ENCODE measurements at places on chromosomes 1 and 21.

- no peak for DNase-seq
Observed at GRCh38 chr1:241235256-241235897, 121.6 kb downstream of the RGS7 start.

DNA sequence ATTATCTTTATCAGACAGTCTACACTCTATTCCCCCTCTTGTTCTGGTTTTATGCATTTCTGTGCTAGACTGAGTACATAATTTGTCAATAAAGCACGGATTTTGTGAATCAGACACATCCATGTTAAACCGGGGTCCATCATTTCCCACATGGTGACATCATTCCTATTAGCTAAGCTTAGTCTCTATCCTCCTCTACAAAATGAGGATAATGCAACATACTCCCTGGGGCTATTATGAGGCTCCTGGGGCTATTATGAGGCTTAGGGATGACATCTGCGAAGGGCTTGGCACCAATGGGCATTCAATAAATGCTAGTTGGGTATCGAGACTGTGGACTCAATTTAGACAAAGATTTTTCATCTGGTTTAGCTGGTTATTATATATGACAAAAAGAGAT lies 25.1 kb upstream of the APP start:
- no peak for DNase-seq

DNA sequence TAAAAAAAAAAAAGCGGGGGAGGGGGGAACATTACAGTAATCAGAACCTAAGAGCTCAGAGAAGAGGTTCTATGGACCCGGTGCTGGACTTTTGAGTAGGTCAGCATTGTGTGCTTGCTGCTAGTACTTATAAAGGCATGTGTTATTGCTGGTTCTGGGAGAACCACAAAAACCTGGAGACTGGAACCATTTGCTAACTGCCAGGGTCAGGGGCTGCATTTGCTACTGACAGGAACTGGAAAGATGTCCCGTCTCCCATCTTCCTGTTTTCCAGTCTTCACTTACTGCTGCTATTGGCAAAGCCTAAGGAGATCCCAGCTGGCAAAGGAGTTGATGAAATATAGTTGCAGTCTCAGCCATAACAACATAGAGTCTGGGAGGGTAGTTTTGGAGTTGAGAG lies 4.3 kb downstream of the RNF2 start:
- DNase-seq: no peak

DNA sequence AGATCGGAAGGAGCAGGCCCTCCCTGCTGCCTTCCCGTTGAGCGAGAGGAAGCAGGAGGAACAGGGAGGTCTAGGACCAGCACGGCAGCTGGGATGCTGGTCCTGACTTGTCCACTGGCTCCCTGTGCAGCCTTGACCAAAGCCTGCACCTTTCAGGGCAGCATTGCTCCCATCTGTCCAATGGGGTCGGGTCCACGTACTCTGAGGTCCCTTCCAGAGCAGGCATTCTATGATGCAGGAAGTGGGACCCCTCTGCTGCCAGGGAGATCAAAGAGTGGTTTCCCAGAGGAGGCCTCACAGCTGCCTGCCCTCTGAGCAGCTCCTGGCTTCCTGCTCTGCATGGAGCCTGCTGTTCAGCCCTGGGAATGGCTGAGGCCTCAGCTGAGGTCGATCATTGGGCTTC lies 21.7 kb upstream of the ZNF362 start:
- DNase-seq: no peak

DNA sequence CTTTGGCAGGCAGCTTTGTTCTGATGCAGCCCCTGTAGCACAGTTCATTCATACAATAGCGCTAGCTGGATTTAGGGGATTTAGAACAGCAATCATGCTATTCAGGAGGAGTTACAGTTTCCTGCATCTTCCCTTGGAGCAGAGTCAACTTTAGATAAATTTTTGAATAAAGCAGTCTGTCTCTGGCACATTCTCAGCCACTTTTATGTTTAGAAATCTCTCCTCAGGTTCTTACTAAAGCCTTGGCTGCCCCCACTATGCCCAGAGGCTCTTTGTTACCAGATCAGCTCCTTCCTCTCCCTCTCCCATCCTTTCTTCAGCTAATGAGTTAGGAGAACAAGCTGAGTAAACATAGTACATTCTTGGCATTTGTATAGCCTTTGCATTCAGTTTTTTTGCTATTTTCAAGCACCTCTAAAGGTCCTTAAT lies 17.0 kb upstream of the PIGC start:
- DNase-seq: no peak
